ENCODE measurements at places on chromosomes 13 and 19.

GRCh38 chr13:99004978-99005377 lies 27.1 kb upstream of the DOCK9 start:
- DNase-seq: no peak

- DNase-seq: no peak
These were observed 354.9 kb upstream of the SPRY2 start for GRCh38 chr13:80695841-80696240.

- DNase-seq: no peak
These were observed 42.4 kb downstream of the ADGRE3 start for GRCh38 chr19:14632286-14632685.

GRCh38 chr13:33775339-33776108 lies 42.4 kb upstream of the RFC3 start:
- DNase-seq: no peak

- DNase-seq: no peak
These were observed 19.8 kb upstream of the ACP7 start for GRCh38 chr19:39064405-39064804.

GRCh38 chr19:10692673-10693264 lies 8.5 kb upstream of the QTRT1 start:
- DNase-seq: no peak

DNA sequence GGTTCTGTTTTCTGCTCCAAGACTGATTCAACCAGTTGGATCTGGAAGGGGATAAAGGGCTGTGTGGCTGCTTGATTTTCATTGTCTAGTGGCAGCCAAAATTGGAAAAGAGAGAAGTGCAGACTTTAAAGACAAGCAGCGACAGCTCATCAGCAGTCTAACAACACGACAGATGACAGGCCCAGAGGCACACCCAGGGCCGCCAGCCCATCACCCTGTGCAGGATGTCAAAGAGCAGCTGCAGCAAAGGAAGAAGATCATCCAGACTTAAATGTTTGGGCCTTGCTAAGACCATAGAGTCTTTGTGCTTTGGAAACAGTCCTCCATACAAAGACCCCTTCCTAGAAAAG lies 421.0 kb upstream of the KLF12 start:
- DNase-seq: no peak

DNA sequence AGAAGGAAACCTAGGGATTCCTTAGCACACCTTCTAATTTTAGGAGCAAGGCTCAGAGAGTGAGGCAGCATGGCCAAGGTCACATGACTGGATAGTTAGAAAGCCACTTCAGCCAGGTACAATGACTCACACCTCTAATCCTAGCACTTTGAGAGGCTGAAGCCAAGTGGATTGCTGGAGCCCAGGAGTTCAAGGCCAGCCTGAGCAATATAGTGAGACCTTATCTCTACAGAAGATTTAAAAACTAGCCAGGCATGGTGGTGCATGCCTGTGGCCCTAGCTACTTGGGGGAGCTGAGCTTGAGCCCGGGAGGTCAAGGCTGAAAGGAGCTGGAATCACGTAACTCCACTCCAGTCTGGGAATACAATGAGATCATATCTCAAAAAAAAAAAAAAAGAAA lies 69.2 kb downstream of the TEX26 start:
- DNase-seq: no peak

GRCh38 chr13:27927444-27928352 lies 7.9 kb downstream of the PDX1 start:
- DNase-seq: no peak

All from NCI-H1417 treated with DMSO at 0.1 percent for 48 hours (cell line).